ENCODE measurements at places on chromosomes 11 and 22.

DNA sequence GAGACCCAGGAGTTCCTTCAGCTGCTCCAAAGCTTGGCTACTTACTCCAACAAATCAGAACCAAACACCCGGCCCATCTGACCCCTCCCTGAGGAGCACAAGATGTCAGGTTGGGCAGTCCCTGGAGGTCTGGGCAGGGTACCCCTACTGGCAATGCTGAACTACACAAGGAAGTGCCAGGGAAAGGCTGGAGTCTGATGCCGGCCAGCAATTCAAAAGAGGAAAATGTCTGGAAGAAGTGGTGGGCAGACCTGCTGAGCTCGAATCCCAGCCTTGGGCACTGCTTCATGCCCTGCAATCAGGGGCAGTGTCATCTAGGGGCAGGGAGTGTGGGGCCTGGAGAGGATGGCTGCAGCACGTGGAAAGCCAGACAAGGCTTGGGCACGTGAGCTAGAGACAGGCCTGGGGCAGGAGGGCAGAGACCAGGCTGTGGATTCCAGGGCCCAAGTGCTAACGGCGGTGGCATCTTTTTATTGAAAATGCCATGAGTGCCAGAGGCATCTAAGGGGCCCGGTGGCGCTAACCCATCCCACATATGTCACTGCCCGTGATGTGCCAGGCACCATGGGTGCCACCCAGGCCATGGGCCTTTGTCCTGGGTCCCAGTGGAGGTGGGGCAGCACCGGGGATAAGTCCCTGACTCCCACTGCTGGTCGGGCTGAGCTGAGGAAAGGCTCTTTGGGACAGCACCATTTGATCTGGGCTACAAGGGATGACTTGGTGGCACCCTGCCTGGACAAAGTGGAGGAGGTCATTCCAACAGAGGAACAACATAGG, 97.9 kb upstream of the PITPNB start:
- peak; percentile 82 for DNase-seq

GRCh38 chr22:37566329-37566837, 6.1 kb downstream of the CDC42EP1 start:
- DNase-seq = no peak

DNA sequence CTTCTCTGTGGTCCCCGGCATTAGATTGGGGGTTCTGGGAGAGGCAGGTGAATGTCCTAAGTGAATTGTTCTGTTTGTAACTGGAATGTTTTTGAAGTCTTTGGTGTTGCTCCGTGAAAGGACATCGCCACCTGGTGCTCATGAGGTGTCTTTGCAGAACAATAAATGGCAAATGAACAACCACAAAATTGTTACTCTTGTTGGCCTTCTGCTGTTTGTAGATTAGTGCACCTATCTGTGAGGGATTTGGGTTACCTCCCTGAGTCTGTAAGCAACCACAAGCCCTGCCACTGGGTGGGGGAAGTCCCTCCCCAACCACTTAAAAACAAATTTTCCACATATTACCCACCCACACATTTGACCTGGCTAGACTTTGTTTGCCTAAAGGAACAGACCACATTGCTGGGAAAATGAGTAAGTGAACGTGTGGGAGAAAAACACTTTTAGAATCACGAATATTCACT, 4.7 kb downstream of the MPEG1 start:
- no peak for DNase-seq

- no peak for DNase-seq
Observed at GRCh38 chr11:110123003-110123402, 29.8 kb downstream of the ZC3H12C start.

GRCh38 chr11:95247127-95247684, 16.2 kb upstream of the SESN3 start:
- DNase-seq = no peak

DNA sequence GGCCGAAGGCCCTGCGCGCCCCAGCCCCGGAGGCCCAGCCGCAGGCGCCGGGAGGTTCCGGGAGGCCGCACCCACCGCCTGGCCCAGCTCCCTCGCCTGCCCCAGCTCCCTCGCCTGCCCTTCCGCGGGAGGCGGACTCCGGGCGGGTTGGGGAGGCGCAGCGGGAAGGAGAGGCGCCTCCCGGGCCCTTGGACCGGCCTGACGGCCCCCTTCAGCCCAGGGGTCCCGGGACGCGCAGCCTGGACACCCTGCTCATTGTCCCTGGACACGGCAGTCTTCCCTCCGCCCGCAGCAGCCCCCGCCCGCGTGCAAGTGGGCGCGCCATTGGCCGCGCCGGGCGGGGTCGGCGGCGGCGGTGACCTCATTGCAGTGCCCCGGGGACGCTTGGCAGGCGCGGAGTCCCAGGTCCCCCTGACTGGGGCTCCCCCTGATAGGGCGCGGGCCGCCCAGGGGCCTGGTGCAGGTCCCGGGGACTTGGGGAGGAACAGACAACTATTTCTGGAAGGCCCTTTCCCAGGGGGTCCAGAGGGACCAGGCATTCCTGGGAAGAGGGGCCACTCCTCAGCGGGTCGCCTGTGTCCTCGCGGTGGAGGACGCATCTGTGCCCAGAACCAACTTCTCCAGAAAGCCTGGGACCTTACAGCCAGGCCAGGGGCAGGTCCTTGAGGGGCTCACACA, 501 bp downstream of the CD151 start:
- no peak for DNase-seq

All from chondrocyte (in vitro differentiated cells).